Gastroesophageal sphincter (tissue), 4 donors: ENCODE measurements at places on chromosomes 2 and 18. TPM values are rescaled to one million over a fixed set of nuclear protein-coding genes. Genes with fewer than 3 reads are reported as not detected.

The GPR75 gene
- 2.3 TPM for total RNA-seq

The GPR55 gene
- total RNA-seq = 0.08 TPM

The COL3A1 gene
- 408 TPM for total RNA-seq

The GAL3ST2 gene
- not detected for total RNA-seq

The CD207 gene
- total RNA-seq = not detected

The MARCHF4 gene
- not detected for total RNA-seq

The DQX1 gene
- not detected for total RNA-seq

The SRD5A2 gene
- total RNA-seq = not detected

The CPLX4 gene
- total RNA-seq = not detected

The IL1R2 gene
- total RNA-seq = 1.1 TPM

The NLRC4 gene
- total RNA-seq = 1.6 TPM

The CYS1 gene
- 50.7 TPM for total RNA-seq

The MDH1B gene
- total RNA-seq = 0.77 TPM

The CD8A gene
- not detected for total RNA-seq

The LCT gene
- total RNA-seq = not detected

The TTC39C gene
- total RNA-seq = 32.7 TPM

The SCN7A gene
- total RNA-seq = 92.5 TPM

The CFAP65 gene
- total RNA-seq = not detected

The PROKR1 gene
- 0.08 TPM for total RNA-seq

The KRTCAP3 gene
- total RNA-seq = not detected

The GULP1 gene
- 43.3 TPM for total RNA-seq

The CAPN13 gene
- total RNA-seq = not detected

The C2orf76 gene
- total RNA-seq = 17.3 TPM

The TUBA3D gene
- not detected for total RNA-seq

The REG1B gene
- not detected for total RNA-seq

The SP9 gene
- not detected for total RNA-seq

The C2orf66 gene
- total RNA-seq = 0.13 TPM

The MC4R gene
- 0.27 TPM for total RNA-seq

The LRRFIP1 gene
- 225 TPM for total RNA-seq

The OTOF gene
- under 0.01 TPM for total RNA-seq

The APOB gene
- 7.8 TPM for total RNA-seq

The CELF4 gene
- 0.77 TPM for total RNA-seq
